Cerebellar nuclear complex (tissue), 1 donor: ENCODE measurements at places on chromosomes 5 and 9.

GRCh38 chr5:60856066-60856465 lies 12.0 kb upstream of the ELOVL7 start:
- DNase-seq = no peak

GRCh38 chr5:149640350-149640999 lies 59.2 kb downstream of the ARHGEF37 start:
- no peak for DNase-seq

DNA sequence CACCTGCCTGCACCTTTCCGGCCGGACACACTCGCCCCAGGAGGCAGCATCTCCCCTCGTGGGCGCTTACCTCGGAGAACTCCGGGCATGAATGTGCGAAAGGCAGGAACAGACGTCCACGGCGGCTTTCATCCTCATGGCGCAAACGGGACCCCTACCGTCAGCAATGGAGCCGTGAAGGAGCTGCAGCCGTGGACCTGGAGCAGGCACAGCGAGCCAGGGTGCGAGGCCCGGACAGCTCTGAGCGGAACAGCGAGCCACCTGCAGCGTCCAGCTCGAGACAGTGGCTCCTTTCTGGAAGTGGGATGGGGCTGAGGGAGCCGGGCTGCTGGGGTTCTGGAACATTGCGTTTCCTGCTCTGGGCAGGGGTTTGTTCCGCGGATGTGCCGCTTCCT lies 7.8 kb upstream of the SLC6A19 start:
- DNase-seq = no peak

- no peak for DNase-seq
These were observed at the start of gene PRDM9 for GRCh38 chr5:23507278-23507685. Gene PRDM9, plus strand, starts transcription at chr5:23507609. Its CDS starts 1,425 bp downstream, at chr5:23509034.

DNA sequence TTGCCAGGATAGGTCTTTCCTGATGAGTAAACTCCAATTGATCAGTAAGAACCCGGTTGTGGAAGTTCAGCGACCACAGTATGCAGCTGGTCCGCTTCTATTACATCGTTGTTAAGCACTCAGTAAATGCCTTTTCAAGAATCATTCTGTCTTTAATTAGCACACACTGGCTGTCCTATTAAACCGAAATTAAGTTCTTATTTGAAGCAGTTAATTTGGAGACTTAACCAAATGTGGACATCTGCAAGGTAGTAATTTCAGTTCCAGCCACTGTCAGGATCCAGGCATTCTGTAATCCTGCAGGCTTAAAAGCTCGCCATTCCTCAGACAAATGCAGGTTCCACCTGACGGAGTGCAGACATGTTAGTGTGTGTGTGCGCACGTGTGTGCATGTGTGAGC lies 254.6 kb downstream of the IRX2 start:
- DNase-seq = no peak
